ENCODE measurements at places on chromosomes 16 and 17.

DNA sequence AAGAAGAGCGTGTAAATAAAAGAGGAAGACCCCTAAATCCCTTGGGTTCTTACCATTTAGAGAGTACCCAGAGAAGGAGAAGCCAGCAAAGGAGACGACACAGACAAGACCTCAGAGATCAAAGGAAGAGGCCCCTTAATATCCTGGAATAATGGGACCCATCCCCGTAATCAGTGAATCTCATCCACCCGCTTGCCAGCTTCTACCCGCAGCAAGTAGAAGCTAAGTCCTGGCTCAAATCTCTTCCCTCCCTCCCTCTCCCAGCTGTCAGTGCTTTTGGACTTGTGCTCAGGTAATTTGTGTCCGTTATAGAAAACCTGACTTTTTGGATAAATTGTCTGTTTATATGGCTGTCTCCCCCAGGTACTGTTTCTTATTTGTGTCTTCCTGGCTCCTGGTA lies 1.9 kb downstream of the LYRM1 start:
- DNase-seq, result no peak

- no peak for DNase-seq
These were observed 15.4 kb upstream of the MEAK7 start for GRCh38 chr16:84519855-84520254.

GRCh38 chr17:80005360-80006338 lies 30.0 kb downstream of the TBC1D16 start:
- peak; percentile 63 for DNase-seq

DNA sequence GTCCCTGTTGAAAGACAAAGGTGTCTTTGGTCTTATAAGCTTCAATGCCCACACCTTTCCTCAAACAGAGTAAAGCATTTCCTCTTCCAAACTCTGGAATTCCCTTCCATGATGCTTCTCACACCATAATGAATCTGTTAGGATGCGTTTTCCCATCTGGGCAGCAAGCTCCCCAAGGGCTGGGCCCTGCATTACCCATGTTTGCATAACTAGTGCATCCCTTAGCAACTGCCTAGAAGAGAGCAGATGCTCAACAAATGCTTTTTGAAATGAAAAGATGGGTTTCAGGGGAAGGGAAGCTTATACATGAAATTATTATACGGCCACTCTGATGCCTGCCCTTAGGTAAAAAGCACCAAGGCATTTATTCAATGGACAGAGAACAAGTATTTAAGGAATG lies 124.5 kb upstream of the CCL2 start:
- no peak for DNase-seq

GRCh38 chr16:4212934-4213296 lies 29.0 kb downstream of the SRL start:
- no peak for DNase-seq

GRCh38 chr17:63834431-63835166 lies 7.1 kb upstream of the FTSJ3 start:
- DNase-seq, result no peak

DNA sequence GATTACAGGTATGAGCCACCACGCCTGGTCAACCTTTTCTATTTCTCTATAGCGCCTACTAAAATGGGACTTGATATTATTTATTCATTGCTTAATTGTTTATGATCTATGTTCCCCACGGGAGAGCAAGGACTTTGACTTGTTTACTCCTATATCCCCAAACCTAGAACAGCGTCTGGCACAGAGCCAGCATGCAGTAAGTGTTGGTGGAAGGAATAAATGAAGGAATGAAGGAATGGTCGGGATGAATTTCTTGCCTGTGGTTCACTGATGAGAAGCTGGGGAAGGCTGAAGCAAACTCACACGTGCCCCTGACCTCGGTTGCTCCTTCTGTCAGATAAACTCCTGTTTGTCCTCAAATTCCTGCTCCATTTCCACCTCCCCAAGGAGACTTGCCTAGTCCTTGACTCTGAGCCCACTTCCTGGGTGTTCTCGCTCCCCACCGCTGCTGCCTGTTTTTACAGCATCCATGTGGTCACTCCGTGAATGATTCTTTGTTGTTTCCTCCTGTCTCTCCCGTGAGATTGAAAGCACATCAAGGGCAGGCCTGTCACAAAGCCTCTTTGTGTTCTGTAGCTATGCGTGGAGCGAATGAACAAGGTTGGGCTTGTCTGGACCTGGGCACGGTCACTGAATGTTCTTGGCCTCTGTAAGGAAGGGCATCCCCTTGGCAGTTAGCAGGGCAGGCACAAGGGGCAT lies 17.3 kb downstream of the C17orf100 start:
- DNase-seq, result no peak

DNA sequence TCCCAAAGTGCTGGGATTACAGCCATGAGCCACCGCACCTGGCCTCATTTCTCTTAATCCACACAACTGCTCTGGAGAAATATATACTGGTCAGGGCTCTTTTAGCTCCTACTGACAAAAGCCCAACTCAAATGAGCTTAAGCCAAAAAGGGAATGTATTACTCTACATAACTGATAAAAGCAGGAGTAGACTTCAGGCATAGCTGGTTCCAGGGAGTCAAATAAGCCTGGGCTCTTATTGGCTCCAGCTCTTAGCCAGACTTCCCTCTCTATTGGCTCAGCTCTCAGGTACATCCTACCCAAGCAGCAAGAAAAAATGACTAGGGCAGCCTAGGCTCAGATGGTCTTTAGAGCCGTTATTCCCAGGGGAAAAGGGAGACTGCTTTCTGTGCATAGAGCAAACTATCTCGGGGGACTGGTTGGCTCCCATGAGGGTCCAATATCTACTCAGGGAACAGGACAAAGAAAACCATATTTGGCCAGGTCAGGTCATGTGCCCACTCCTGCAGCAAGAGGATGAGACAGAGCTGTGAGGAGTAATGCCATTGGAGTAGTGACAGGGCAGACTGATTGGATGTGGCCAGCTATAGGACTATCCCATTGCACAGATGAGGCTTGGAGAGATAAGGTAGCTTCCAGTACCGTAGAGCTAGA lies 21.2 kb downstream of the TBX2 start:
- no peak for DNase-seq

DNA sequence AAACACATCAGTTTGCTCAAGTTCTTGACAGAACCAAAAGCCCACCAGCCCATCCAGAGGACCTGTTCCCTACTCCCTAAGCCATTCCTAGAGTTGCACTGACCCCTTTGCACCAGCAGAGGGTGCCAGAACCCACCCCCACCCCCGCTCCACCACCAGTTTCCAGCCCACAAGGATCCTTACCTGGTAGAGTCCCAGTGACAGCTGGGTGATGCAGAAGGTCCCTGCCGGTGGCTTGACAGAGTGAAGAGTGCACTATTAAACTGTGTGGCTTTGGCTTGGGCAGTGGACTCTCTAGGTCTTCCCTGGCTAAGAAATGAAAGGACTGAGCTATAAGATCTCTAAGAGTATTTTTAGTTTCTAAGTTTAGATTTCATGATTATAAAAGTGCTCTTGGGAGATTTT lies 73.3 kb upstream of the MTMR4 start:
- peak; percentile 76 for DNase-seq

GRCh38 chr17:27417596-27418365 lies 38.5 kb upstream of the KSR1 start:
- no peak for DNase-seq

GRCh38 chr16:61500851-61501250 lies 535.4 kb downstream of the CDH8 start:
- no peak for DNase-seq
